HFFc6 (cell line): ENCODE measurements at places on chromosomes 2 and 18.

- no peak for DNase-seq
Measured at GRCh38 chr2:99481941-99482340, 7.9 kb downstream of the REV1 start.

DNA sequence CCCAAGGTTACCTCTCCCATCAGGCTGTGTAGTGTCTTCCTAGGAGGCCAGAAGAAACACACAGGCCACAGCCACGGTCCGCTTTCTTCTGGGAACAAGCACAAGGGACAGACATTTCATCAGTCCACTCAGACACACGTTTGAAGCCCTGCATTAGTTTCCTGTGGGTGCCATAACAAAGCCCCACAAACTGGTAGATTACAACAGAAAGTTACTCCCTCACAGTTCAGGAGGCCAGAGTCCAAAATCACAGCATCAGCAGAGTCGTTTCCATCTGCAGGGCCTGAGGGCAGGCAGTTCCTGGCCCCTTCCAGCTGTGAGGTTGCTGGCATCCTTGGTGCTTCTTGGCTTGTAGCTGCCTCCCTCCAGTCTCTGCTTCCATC is 8.8 kb upstream of the PRLH start:
- DNase-seq = no peak

DNA sequence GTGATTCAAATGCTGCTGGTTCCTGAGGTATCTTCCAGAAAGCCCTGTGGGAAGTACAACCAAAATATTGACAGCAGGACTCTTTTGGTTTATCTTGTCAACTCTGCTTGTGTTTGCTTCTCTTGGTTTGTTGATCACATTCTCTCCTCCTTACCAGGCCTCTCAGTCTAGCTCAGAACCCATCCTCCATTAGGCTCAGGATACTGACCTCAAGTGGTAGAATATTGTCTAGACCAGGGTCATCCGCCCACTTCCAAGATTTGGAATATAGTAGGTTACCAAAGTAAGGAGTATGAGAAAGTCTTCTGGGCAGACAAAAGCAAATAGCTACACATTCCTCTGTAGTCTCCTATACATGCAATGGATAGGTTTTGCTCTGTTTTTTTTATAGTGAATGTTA is 56.6 kb downstream of the XIRP2 start:
- DNase-seq = no peak

- DNase-seq = no peak
Measured at GRCh38 chr18:43514747-43515146, 237.5 kb upstream of the SYT4 start.

DNA sequence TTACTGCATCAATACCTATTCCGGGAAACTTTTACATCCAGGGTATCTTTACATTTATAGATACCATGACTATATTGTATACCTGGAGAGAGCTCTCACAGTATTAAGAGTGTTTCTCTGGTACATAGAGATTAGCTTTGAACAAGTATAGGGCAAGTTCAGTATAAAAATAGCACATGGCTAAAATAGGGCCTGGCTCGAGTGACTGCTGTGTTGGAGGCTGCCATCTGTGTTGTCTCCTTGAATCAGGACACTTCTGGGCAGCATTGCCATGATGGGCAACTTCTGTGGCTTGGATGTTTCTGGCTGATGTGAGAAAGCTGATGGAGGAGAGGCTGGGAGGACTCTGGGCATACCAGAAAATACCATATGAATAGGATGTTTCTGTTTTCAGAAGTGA is 18.7 kb downstream of the ARHGAP28 start:
- no peak for DNase-seq

DNA sequence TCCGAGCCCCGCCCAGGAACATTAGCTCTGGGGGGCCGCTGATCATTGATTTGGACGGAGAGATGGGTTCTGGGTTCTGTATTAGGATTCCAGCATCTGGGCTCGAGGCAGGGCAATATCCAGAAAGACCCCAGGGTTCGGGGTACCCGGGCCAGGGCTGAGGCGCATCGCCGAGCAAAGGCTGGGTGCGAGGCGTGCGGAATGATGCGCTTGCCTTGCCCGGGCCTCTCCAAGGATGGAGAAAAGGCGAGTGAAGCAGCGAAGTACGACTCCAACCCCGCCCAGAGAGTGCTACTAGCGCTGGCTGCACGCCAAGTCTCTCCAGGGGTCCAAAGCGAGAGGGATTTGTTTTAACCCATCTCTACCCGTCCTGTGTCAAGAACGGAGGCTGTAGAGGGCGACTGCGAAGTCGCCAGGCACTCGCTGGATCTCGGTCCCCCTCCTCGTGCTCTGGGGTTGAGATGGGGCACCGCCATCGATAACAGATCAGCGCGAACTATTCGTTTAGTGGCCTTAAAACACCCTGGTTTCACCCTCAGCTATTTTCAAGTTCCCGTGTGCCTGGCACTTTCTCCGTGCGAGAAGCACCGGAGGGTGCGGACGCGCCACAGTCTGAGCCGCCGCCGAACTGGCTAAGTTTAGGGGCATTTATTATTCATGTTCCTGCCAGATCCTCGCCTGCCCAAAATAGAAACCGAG is 1.9 kb downstream of the ADCYAP1 start:
- DNase-seq = no peak

- no peak for DNase-seq
Measured at GRCh38 chr2:232523682-232524597, 2.0 kb upstream of the CHRND start.

DNA sequence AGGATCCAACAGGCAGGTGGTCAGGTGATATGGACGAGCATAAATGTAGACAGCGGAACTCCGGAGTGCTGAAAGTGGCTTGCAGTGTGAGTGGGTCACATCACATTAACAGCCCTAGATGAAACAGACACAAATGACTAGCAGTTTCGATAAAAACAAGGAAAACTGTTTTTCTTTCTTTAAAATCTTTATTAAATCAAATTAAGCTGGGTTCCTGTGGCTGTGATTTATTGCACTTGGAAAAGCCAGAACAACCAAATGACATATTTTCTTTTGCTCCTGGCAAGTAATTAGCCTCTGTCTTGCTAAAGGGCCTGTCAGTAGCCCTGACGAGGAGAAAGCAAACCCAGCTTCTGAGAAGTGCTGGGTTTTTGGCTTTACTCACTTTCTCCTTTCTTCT is 152.9 kb upstream of the DDX18 start:
- no peak for DNase-seq

DNA sequence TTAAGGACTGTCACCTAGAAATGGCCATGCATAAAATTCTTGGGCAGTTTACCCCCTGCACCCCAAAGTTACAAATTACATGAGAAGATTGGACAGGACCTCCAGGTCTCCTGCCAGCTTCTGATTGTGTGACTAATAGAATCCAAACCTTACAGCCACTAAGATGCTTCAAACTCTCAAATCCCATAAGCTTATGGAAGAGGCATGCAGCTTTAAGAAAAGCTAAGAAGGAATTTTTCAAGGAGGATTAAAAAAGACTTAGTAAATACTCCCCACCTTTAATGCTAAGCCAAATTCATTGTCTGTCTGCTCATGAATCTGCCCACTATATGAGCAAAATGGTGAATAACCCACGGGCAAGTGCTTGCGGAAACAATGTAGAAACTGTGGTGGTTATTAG is 86.3 kb downstream of the MAIP1 start:
- no peak for DNase-seq

DNA sequence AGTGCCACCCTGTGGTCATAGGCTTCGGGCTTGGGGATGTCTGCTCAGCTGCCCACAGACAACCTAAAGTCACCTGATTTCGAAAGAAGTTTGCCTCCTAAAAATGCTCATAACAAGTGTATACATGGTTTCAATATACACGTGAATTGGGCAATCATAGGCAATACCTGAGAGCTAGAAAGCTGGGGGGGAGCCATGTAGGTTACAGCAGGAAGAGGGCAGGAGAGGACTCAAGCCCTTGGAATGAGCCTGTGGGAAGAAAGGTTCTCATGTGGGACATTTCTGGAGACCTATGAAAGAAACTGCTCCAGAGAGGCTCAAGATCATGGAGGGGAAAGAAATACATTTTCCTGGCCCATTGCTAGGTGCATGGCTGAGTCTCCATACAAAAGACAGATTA is 109.7 kb downstream of the ACOXL start:
- no peak for DNase-seq

GRCh38 chr2:124566518-124566970 is 541.5 kb downstream of the CNTNAP5 start:
- DNase-seq = no peak

DNA sequence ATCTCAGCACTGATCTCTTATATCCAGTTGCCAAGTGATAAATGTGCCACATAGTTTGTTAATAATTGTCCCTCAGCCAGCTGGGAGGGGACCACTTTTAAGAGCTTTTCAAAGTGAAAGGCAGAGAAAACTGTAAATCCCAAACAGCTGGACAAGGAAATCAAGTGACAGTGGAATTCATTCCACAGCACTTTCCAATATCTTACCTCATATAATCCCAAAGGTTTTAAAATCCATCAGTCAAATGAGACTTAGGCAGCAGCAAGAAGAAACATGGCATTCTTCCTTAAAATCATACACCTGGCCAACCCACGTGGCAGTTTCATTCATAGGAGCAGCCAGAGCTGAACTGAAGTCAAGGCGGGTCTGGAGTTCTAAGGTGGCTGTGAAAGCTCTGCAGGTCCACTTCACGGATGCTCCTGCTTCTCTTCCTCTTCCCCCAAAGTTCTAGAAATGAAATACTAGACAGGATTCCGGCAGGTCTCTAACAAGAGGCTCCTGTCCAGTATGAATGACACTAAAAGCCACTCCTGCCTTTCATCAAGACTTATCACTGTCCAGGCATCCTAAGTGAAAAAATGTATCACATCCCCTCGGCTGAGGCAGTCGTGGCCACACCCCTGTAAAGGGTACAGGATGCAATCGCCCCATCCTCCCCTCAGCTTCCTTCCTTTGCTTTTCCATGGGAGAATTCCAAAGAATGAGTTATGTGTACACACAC is 190.4 kb upstream of the STK17B start:
- DNase-seq = no peak

- DNase-seq = no peak
Measured at GRCh38 chr2:184452907-184453306, 145.4 kb upstream of the ZNF804A start.

DNA sequence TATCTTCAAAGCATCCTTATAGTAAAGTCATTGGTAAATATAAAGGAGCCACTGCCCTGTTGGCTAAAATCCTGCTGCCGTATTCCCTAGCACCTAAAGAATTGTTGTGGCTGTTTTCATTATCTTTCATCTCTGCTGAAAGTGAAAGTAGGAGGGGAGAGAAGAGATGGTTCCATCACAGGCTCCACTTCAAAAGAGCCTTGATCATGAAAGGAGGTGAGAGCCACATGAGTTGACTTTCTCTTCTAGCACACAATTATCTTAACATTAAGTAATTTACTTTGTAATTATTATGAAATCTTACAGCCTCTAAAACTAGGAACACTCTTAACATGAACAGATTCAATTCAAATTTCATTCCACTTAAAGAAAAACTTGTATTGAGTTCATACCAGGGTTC is 1050.9 kb upstream of the LRRTM1 start:
- DNase-seq = no peak

GRCh38 chr2:141423124-141423523 is 707.7 kb downstream of the LRP1B start:
- DNase-seq = no peak

DNA sequence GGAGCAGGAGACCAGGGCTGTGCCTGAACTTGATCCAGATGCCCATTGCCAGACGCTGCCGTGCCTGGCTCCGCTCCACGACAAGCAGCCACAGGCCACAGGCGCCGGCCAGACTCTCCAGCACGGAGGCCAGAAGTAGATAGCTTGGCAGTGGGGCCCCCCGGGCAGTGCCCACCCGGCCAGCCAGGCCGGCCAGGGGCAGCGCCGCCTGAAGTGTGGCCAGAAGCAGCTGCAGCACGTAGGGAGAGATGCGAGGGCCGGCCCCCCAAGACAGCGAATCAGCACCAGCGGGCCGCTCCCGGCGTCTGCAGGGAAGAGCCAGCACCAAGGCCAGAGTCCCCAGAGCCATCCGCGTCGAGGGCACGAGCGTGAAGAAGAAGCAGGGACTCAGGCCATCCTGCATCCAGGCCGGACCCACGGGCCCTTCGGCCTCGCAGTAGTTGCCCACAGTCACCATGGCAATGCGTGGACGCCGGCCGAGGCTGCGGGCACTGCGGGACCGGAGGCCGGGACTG is 484 bp downstream of the ABCB6 start:
- DNase-seq = peak; percentile 85

DNA sequence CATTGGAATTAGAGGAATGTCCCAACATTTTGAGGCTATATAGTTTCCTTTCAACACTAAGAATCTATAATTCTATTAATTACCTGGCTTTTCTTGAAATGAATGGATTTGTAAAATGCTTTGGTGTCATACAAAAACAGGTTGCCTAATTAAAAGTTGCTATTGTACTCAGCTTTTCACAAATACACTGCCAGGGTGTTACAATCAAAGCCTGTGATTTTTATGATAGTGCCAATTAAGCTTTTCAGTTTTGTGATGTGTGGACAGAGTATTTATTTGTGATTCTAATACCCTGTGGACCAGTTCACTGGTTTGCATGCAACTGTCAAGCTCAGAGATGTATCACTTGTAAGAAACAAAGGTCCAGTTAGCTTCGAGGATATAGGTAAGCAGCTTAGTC is 71.8 kb downstream of the NAB1 start:
- no peak for DNase-seq

DNA sequence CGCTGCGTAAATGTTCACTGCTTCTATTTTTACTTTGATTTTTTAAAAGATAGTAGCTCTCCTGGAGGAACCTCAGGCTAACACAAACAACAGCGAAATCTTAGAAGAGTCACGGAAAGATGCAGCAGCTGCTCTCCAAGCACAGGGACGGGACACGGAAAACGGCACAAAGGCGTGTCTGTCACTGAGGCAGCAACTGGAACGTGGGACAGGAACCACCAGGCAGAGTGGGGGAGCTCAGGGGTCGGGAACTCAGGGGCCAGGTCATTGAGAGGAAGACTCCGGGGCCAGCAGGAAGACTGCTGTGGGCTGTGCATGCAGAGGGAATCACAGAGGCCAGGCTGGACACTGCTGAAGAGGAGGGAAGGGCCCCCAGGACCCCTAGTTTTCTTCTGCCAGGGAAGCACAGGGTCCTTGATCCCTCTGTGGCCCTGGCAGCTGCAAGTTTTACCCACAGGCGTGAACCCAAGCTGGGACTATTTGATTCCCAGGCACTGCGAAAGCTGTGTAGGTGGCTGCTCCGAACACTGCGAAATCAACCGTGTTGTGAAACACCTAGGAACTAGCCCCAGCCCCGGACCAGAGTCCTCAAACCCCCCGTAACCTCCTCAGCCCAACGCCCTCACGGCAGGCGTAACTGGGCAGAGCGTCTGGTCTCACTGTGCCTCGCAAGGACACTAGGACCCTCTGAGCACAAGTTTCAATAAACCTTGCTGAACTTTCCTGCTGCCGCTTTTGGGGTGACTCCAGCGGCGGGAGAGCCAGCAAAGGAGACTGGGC is 263.0 kb downstream of the EIPR1 start:
- no peak for DNase-seq

- DNase-seq = no peak
Measured at GRCh38 chr2:24088821-24089359, 4.3 kb upstream of the TP53I3 start.

DNA sequence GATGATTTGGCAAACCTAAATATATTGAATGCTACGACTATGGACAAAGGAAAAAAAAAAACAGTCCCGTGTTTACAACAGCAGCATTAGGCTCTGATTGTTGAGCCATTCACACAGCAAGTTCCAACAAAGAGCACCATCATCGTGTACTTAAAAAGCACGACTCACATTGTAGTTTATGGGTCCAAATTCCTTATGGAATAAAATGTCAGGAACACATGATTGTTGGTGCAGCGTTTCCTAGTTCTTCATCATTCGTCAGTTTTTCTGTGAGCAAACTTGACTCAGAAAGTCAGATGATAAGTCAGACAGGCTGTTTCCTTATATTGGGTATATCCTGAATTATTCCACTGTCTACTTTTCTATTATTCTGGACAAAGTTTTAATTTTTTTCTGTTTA is 10.0 kb upstream of the KIDINS220 start:
- DNase-seq = peak; percentile 34
